ENCODE measurements at places on chromosomes 5 and 9.

- H3K4me1 ChIP-seq = peaks cover 29% of the 10 kb centered on the region
- H3K27ac ChIP-seq = peak overlapping the region; percentile 29
- H3K4me3 ChIP-seq = no peak overlapping the region
- H3K36me3 ChIP-seq = peaks cover 4% of the 10 kb centered on the region
Measured at GRCh38 chr9:129416821-129417539, 203.9 kb downstream of the C9orf50 start.

- H3K27me3 ChIP-seq = no peaks in the 10 kb centered on the region
- no peak overlapping the region for H3K27ac ChIP-seq
- no peak overlapping the region for H3K4me3 ChIP-seq
- no peak for DNase-seq
Measured at GRCh38 chr5:82307451-82307850, 29.3 kb upstream of the RPS23 start.

DNA sequence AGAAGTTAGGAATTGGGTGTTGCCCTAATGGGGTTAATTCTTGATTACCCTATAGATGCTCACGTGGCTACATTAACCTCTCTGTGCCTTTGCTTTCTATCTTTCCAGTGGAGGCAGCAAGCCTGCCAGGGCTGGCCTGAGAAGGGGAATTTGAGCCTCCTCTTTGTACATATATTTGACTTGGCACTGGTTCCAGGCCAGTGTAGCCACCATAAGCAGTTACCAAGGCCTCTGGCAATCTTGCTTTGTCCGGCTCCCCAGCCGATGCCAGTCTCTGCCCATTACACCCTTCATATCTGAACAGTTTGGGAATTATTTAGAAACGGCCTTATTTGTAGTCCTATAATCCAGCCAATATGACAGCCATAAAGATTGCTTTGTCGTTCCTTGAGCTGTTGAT is 58.6 kb upstream of the PPARGC1B start:
- no peaks in the 10 kb centered on the region for H3K36me3 ChIP-seq
- peaks cover 26% of the 10 kb centered on the region for H3K27me3 ChIP-seq
- no peak overlapping the region for H3K27ac ChIP-seq
- no peaks in the 10 kb centered on the region for H3K4me1 ChIP-seq
- H3K4me3 ChIP-seq = no peak overlapping the region

- no peaks in the 10 kb centered on the region for H3K4me1 ChIP-seq
- no peak for DNase-seq
- no peaks in the 10 kb centered on the region for H3K36me3 ChIP-seq
- peaks cover 43% of the 10 kb centered on the region for H3K27me3 ChIP-seq
- H3K4me3 ChIP-seq = no peak overlapping the region
Measured at GRCh38 chr5:139912804-139913203, 117.2 kb downstream of the PSD2 start.

DNA sequence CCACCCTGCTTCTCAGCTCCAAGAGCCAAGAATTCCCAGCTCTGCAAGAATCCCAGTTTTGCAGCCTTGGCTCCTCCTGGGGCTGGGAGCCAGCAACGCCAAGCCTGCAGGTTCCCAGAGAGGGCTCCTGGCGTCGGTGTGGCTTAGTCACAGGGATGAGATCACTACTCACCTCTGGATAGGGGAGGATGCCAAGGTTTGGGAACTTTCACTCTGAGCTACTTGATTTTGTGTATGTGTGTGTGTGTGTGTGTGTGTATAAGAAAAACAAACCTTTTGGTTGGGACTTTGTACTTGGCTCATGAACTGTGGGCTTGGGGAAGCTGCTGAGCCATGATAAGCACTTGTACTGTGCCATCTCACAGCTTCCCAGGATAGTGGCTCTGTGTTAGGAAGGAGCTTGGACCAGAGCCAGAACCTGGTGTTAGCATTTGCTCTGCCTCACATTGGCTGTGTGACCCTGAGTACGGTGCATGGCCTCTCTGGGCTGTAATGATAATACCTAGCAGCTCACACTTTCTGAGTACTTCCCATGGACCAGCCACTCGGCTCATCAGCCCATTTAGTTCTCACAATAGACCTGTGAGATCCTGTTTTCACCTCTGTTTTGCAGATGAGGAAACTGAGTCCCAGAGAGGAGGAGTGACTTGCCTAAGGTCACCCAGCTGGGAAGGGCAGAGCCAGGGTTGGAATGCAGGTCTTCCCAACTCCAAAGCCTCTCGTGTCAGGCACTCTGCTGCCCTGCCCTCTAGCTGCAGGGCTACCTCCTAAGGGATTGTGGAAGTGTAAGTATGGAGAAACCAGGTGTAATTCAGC is 41.4 kb upstream of the DAB2IP start:
- H3K4me1 ChIP-seq = peaks cover 25% of the 10 kb centered on the region
- peaks cover 13% of the 10 kb centered on the region for H3K27me3 ChIP-seq
- no peak overlapping the region for H3K27ac ChIP-seq
- no peaks in the 10 kb centered on the region for H3K36me3 ChIP-seq

DNA sequence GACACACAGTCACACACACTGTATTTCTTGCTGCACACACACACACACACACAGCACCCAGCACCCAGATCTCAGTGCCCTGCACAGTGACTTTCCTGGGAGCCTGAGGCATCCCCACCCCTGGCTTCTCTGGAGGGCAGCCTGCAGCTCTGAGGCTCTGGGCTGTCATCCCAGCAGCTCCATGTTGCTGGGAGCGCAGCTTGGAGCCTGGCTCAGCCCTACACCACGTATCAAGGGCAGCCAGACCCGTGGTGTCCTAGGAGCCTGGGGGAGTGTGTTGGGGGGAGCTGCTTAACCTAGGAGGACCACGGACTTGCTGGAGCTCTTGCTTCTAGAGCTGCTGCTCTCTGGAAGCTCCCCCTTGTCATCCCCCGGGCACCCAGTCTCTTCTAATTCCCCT is 5.2 kb downstream of the IER5L start:
- H3K36me3 ChIP-seq = peaks cover 8% of the 10 kb centered on the region
- no peak for DNase-seq
- no peak overlapping the region for H3K4me3 ChIP-seq
- H3K27me3 ChIP-seq = peaks cover 6% of the 10 kb centered on the region
- H3K4me1 ChIP-seq = peaks cover 48% of the 10 kb centered on the region

- peaks cover 4% of the 10 kb centered on the region for H3K27me3 ChIP-seq
- H3K36me3 ChIP-seq = no peaks in the 10 kb centered on the region
- no peak for DNase-seq
- H3K4me3 ChIP-seq = no peak overlapping the region
- peaks cover 65% of the 10 kb centered on the region for H3K4me1 ChIP-seq
Measured at GRCh38 chr9:130766021-130766926, 68.8 kb upstream of the ABL1 start.

GRCh38 chr9:22413884-22414283 is 32.7 kb upstream of the DMRTA1 start:
- no peak overlapping the region for H3K27ac ChIP-seq
- peaks cover 12% of the 10 kb centered on the region for H3K4me1 ChIP-seq
- no peaks in the 10 kb centered on the region for H3K36me3 ChIP-seq
- no peak for DNase-seq
- H3K27me3 ChIP-seq = peaks cover 3% of the 10 kb centered on the region

Measured in HFFc6 (cell line).